ENCODE measurements at places on chromosomes 11 and 22.
A peak's percentile ranks its signal among the peaks of the same experiment; 100 is the strongest.

- DNase-seq = peak; percentile 20
Measured at GRCh38 chr11:130092661-130093060, 23.0 kb downstream of the APLP2 start.

DNA sequence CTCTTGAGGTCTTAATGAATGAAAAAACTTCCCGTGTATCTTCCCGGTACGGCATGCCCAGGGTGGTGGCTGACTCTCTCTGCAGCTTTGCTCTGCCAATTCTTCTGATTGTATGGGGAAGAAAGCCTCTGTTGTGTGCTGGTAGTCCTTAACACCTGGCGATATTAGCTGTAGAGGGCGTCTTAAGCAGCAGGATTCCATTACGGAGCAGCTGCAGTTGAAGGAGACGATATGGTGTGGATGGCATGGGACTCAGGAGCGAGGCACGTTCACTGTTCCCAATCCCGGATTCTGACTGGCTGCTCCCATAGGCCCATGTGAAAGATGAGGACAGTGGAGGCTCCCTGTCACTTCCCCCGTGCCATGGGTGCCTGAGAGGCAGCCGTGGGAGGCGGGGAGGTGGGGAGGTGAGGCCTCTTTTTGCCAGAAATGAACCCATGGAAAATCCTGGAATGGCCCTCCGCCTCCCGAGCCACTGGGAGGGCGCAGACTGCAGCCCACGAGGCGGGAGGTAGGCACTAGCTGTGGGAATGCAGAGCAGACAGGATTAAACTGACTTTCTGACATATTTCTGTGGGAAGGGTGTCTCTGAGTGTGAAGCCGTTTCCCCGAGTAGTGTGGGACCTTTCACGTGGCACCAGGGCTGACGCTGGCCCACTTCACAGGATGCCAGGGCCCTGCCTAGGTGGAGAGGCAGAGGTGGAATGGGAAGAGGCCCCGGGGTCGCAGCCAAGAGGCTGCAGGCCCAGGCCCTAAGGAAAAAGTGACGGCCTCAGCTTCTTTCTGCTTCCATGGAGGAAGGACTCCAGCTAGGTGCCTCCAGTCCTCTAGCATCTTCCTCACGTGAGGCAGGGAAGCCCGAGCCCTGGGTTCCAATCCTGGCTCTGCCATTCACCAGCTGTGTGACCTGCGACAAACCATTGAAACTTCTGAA, 121.4 kb upstream of the CD82 start:
- DNase-seq = no peak

DNA sequence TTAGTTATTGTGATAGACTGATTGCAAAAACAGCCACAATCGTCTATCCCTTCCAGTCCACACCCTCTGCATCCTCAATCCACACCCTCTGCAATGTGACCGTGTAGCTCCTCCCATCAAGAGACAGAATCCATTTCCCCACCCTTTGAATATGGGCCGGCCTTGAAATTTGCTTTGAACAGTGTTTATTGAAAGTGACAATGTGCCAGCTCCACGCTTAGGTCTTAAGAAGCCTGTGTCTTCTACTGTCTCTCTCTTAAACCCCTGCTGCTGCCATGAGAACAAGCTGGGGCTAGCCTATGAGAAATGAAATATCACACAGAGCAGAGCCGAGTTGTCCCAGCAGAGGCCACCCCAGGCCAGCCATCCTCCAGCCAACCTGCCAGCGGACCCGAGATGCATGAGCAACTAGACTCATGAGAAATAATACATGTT, 22.3 kb upstream of the MICAL2 start:
- no peak for DNase-seq

DNA sequence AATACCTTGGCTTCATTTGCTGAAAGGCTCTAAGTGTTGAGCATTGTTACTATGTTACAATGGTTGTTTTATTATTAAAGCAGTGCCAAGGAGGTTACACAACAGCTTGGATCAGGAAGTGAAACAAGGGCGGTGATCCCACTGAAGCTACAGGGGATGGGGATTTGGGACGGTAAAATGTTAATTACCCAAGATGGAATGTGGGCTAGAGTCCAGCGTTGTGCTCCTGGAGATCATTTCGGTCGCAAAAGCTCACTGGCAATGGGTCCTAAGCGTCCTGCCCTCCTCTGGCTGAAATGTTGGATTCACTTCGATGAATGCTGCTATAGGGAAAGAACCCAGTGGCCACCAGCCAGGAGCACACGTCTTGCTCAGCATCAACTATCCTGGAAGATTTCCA, 48.3 kb downstream of the FAM83F start:
- no peak for DNase-seq

DNA sequence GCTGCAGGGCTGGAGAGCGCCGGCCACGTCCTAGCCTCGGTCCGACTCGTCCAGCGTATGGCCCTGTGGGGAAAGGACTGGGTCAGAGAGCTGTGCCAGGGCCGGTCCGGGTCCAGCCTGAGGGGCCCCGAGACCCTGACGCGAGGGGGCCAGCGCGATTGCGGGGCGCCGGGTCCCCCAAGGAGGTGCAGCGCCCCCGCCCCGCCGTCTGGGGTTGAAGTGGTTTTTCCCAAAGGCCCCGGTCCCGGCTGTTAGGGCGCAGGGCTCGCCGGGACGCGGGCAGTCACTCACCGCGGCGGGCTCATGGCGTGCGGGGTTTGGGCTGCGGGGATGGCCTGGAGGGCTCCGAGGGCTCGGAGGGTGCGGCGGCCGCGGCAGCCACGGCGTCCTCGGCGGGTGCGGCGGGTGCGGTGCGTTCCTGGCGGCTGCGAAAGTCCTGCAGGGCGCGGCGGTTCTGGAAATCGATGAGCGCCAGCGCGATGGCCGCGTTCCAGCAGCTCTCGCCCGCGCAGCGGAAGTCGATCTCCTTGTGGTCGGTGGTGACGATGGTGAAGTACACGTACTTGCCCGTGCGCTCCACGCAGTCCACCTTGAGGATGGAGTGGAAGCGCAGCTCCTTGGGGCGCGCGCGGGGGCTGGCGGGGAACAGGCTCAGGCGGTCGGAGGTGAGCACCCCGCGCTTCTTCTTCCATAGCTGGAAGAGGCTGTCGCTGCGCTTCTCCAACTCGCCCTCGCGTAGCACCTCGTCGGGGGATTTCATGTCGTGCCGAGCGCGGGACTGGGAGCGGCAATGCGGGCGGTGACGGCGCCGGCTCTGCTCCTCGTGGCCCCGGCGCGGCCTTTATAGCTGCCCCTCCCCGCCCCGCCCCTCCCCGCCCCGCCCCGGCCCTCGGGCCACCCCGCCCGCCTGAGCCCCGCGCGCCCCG, at the start of gene PHLDA2:
Gene PHLDA2 (minus strand): TSS at position 816 of the 926 bp plus-strand sequence. CDS start 56 bp downstream, at position 760.
- DNase-seq = no peak

DNA sequence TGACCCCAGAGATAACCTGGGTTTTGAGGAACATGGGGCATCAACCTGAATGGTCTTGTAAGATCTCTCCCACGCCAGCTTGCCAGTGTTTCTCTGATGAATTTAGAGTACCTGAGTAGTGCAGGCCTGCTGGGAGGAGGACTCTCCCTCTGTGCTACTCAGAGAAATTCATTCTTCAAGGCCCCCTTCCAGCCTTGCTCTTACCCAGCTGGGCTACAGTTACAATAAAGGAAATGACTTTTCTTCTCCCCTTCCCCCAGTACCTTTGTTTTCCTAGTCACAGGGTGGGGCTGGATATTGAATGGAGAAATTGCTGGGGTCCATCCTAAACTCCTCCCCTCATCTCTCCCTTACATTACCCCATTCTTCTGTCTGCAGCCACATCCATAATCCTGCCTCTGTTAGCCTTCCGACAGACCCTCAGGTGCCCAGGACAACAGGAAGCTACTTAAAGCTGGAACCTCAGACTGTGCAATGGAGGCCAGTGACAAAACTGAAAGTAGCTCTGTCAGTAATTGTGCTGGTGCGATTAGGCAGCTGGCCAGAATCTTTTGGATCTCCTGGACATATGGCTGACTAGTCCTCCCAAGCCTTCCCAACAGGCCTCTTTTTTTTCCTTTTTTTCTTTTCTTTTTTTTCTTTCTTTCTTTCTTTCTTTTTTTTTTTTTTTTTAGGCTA, 17.4 kb downstream of the LIMK2 start:
- peak; percentile 19 for DNase-seq

DNA sequence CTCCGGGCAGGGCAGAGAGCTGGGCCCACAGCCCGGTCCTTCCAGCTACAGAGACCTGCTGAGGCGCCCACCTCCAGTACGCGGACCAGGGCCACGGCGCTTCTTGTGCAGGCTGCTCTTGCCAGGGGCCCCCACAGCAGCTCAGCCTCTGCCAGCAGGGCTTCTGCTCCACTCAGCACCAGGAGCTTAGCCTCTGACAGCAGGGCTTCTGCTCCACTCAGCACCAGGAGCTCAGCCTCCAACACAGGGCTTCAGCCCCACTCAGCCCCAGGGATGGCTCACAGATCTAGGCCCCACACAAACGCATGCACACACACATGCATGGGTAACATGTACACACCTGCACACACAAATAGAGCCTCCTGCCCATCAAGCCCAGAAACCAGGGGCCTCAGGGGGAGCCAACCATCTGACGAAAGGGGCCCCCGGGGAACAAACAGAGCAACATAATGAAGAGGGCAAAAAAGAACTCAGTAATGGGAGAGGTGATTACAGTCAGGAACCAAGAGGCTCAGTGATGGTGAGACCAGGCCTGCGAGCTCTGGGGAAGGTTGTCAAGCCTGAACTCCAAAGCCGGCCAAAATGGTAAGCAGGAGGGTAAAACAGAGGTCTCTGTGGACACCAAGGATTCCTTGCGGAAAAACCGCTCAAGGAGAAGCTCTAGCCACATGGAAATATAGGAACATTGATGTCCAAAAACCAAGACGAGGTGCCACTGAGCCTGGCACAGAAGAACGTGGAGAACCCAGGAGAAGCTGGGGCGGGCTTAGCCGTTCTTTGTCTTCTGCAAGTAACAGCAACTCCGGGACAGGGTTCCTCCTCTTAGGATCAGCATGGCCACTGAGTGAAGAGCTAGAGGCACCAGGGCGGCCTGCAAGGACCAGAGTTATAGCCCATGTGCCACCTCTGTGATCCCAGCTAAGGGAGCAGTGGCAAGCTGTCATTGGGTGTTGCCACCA, 46.5 kb downstream of the GNB1L start:
- no peak for DNase-seq

GRCh38 chr11:118605116-118605867, 2.1 kb upstream of the PHLDB1 start:
- DNase-seq = no peak

- no peak for DNase-seq
Measured at GRCh38 chr22:46090036-46090591, 60.2 kb upstream of the PPARA start.

DNA sequence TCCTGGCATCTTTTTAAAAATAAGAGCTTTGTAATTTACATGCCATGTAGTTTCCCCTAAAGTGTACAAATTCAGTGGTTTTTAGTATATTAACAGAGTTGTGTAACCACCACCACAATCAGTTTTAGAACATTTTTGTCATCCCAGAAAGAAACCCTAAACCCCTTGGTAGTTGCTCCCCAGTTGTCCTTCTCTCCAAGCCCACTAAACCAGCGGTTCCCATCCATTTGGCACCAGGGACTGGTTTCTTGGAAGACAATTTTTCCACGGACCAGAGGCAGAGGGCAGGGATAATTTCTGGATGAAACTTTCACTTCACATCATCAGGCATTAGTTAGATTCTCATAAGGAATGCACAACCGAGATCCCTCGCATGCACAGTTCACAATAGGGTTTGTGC, 22.6 kb downstream of the CABIN1 start:
- no peak for DNase-seq

- no peak for DNase-seq
Measured at GRCh38 chr22:31734512-31734911, 15.4 kb downstream of the PRR14L start.

DNA sequence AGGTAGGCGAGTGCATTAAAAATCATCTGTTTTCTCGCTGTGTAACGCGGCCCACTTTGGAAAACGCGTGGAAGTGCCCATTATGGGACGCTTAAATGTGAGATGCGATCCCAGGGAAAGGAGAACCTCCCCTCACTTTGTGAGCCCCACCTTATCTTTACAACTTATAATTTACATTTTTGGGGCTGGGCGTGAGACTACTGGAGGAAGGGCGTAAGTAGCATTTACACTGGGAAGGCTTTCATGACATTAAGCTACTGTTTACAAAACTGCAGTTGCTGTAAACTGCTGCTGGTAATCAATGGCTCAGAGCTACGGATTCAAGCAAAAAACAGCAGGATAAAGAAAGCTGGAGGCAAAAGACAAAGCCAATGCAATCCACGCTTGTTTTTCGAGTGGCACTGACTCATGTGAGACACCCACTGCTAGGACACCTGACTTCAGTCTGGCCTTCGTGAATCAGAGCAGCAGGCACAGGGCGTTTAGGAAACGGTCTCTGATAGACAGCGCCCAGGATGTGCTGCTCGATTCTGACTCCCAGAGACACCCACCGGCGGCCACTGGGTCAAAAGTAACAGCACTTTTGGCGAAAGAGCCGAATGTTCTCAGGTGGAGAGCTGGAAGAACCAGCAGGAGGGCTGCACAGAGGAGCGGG, 78.3 kb downstream of the TRMU start:
- no peak for DNase-seq

- DNase-seq = no peak
Measured at GRCh38 chr11:121295246-121296029, 2.9 kb downstream of the SC5D start.

DNA sequence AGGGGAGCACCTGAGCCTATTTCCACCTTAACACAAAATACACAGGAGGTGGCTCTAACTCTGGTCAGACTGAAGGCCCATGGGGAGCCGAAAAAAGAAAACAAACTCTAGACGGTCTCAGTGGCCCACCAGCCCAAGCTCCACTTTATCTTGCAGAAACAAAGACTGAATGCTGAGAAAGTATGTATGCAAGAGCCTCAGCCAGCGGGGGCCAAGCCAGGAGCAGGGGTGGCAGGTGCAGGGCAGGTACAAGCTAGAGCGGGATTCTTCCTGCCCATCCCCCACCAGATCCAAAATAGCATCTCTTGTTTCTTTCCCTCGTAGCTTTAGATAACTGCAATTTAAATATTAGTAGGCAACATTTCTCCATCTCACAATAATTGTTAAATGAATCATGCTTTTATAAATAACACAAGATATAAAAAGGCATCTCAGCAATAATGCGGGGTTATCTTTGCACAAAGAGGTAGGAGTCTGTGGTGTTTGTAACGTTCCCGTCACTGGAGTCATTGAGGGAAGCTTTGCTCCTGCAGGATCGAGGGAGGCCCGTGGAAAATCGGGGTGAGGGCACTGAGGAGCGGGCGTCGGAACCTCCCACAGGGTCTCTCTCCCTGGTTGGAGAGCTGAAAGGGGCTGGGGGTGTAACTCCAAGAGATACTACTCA, 418.0 kb downstream of the SHANK2 start:
- DNase-seq = no peak

GRCh38 chr11:95764267-95764898, 25.2 kb downstream of the FAM76B start:
- peak; percentile 77 for DNase-seq

DNA sequence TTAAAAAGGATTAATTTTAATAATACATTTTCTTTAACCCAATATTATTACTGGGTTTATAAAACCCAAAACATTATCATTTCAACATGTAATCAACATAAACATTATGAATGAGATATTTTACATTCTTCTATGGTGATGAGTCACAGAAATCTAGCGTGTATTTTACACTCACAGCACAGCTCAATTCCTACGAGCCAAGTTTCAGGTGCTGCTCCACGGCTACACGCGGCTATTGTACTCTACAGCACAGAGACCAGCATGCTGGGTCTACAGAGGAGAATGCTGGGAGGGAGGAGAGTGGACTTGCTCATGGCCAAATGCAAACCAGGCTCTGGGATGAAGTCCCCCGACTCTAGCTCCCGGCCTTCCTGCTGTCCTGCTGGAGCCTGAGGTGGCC, 72.0 kb upstream of the LMO1 start:
- no peak for DNase-seq

Measured in NAMALWA (cell line).